ENCODE measurements at places on chromosomes 7 and 10. TPM values are rescaled to one million over a fixed set of nuclear protein-coding genes. Genes with fewer than 3 reads are reported as not detected.

- no peak overlapping the region for H3K4me3 ChIP-seq
- H3K27ac ChIP-seq: no peak overlapping the region
- DNase-seq: no peak
- H3K36me3 ChIP-seq: peaks cover 4% of the 10 kb centered on the region
Measured at GRCh38 chr7:28725911-28726310, 232.2 kb downstream of the TRIL start.

DNA sequence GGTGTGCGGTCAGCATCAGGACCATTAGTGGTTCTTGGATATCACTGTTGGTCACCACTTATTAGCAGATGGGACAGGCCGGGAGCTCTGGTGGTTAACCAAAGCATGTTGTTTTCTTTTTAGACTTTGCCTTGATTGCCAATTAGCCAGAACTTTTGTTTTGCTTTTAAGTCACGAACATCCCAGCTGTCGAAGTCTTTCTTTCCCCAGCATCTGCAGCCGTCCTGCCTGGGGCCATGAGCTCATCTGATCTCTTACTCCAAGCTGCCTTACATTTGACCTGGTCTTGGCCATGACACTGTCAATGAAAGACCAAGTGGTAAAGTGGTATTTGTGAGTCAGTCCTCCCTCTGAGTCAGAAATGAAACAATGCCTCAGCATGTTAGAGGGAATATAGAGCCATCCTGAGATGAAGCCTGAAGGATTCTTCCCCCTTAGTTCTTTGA, 53.9 kb upstream of the CREB5 start:
- no peak overlapping the region for H3K4me3 ChIP-seq
- no peak for DNase-seq
- no peak overlapping the region for H3K27ac ChIP-seq
- H3K4me1 ChIP-seq: peaks cover 18% of the 10 kb centered on the region
- no peaks in the 10 kb centered on the region for H3K27me3 ChIP-seq
- H3K36me3 ChIP-seq: no peaks in the 10 kb centered on the region

DNA sequence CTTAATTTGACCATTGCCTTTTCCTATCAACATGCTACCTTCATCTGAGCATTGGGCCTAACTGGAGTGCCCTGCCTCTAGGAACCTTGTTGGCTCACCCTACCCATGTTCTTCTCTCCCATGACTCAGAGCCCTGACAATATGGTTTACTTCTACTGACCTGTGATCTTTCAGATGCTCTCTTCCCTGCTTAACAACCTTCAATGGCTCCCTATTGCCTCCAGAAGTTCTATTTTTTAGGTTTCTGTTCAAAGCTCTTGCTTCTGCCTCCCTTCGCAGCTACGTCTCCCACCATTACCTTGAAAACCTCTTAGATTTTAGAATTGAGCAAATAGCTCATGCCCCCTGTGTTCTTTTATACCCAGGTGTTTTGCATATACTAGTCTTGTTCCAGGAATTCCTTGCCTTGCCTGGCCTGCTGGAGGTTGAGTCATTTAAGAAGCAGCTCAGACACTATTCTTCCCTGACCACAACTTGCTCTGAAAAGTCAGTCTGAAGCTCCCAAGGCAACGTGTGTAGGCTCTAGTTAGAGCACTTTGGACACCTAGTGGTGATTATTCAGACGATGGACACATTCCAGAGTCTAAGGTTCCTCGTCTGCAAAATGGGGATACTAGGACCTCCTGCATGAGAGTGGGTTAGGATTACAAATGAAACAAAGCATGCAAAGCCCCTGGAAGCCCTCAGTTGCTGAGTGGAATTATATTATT, 64.4 kb upstream of the EMX2 start:
- H3K27me3 ChIP-seq: peaks cover 1% of the 10 kb centered on the region
- H3K4me1 ChIP-seq: no peaks in the 10 kb centered on the region
- no peak overlapping the region for H3K4me3 ChIP-seq
- H3K27ac ChIP-seq: no peak overlapping the region

- no peaks in the 10 kb centered on the region for H3K4me1 ChIP-seq
- DNase-seq: no peak
- H3K27me3 ChIP-seq: no peaks in the 10 kb centered on the region
- H3K4me3 ChIP-seq: no peak overlapping the region
Measured at GRCh38 chr10:13421382-13421917, 73.4 kb upstream of the SEPHS1 start.

Gene TEX36
- 0.07 TPM for polyA plus RNA-seq

- no peaks in the 10 kb centered on the region for H3K4me1 ChIP-seq
- DNase-seq: peak; percentile 81
- H3K27ac ChIP-seq: no peak overlapping the region
- no peaks in the 10 kb centered on the region for H3K27me3 ChIP-seq
Measured at GRCh38 chr7:50812841-50813475, 30.3 kb upstream of the GRB10 start.

Data from large intestine (tissue), 12 donors.